ENCODE measurements at places on chromosomes 16 and 17.
A peak's percentile ranks its signal among the peaks of the same experiment; 100 is the strongest.

- DNase-seq, result peak; percentile 5
Measured at GRCh38 chr17:79621151-79621943, 10.5 kb upstream of the RBFOX3 start.

- no peak for DNase-seq
Measured at GRCh38 chr17:5429191-5429887, 9.4 kb downstream of the RPAIN start.

DNA sequence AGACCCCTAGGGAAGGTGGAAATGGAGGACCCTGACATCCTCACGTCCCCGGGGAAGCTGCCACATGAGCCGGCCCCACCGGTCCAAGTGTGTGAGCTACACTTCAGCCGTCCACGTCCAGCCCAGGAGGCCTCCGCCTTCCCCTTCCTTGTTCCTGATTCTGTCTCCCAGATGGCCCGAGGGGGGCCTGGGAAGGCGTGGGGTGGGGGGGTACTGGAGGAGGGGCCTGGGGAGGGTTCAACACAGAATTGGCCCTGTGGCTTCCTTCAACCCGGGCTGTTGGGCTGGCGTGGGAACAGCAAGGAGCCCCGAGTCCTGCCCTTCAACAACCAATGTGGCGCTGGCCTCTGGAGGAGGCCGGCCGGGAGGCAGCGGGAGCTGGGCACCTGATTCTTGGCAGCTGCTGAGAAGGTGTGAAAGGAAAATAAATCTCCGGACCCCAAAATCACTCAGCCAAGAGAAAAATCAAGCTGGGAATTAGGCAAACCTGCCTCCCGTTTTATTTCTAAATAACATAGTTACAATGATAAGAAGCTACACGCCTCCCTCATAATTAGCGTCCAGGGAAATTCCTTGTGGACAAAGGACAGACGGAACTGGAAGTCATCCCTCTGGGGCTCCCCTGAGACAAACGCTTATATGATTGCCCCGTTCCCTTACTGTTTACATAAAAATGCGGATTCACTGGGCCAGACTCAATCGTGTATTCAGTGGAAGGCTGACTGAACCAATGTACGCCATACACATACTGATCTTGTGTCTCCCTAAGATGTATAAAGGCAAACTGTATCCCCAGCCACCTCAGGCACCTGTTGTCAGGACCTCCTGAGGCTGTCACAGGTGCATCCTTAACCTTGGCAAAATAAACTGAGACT, 1.8 kb upstream of the APRT start:
- DNase-seq, result no peak

DNA sequence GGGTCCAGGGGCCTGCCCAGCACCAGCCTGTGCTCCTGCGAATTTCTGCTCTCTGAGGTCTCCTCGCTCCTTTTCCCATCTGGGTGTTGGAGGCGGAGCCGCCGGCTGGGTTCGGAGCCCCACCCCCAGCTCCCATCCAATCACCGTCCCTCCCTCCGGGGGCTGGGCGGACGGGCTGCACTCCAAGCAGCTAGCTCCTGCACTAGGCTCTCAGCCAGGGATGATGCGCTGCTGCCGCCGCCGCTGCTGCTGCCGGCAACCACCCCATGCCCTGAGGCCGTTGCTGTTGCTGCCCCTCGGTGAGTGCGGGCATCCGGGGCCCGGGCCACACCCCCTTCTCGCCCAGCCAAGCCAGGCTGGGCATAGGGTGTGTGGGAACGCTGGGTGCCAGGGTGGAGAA, at the start of gene NRN1L:
Gene NRN1L, plus strand, starts transcription at position 202 of the 400 bp plus-strand sequence. Its CDS starts 19 bp downstream, at position 221.
- DNase-seq, result peak; percentile 93

DNA sequence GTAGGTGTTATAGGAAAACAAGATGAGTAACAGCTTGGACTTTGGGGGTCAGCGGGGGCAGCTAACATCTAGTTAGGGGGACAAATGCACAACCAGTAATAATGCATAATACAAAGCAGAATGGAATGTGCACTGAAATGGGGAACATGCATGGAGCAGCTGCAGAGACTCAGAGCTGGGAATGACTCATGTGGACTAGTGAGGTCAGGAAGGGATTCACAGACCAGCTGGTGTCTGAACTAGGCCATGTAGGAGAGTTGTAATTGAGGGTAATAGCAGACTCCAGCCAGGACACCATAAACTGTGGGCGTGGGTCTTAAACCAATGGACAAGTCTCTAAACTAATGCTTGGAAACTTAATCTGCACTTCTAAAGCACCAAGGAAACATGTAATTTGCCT, 176.8 kb upstream of the ASIC2 start:
- DNase-seq, result peak; percentile 77

DNA sequence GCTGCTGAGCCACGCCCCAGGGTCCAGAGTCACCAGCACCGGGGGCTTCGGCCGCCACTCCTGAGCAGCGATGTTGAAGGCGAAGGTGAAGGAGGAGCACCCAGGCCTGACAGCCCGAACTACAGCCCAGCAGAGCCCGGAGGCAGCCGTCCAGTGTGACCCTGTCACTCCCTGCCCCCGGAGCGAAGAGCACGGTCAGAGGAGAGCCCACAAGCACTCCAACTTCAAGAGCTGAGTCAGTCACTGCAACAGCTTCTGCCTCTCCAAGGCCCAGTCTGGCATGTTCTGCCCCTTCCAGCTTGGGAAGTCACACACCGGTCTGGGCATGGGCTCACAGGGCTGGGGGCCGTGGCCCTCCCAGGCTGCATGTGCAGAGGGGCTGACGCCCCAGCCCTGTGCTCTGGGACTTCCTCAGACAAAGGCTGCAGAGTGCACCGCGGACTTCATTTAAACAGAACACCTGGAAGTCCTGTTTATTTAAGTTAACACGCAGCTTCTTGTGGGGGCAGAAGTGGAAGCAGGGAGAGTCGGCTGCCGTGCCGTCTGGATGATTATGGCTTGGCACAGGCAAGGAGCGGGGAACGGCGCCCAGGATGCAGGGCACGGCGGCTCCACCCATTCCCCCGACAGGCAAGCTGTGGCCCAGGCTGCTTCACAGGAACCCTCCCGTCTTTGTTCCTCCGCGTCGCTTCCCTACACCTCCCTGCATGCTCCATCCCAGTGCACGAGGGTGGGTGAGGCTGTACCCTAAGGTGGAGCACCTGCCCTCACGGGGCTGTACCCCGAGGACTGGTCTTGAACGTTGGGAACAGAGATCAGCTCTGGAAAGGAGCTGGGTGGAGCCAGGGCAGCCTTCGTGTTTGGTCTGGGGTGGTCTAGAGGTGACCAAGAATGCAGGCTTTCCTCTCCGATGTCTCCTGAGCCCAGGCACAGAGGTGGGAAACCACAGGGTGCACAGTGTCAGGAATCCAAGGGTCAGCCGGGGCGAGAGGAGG, 68.9 kb upstream of the METRNL start:
- no peak for DNase-seq

- peak; percentile 91 for DNase-seq
Measured at GRCh38 chr16:72848759-72849664, 198.9 kb downstream of the ZFHX3 start.

GRCh38 chr16:84548508-84548907, 44.0 kb upstream of the MEAK7 start:
- no peak for DNase-seq

DNA sequence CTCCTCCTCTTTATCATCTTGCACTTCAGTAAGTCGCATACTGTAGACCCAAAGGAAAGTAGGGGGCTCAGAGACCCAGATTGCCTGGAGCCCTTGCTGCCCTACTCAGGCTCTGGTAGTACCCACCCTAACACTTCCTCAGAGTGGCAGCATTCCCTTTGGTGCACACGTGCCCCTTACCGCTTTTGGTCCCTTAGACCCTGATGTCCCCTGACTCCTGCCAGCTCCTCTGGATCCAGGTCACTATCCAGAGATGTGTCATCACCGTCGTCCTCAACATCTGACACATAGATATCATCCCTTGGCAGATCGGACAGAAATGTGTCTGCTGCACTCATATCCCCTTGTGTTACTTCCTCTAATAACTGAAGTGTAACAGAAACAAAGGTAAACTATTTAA, 5.4 kb upstream of the PSMC5 start:
- no peak for DNase-seq

GRCh38 chr17:10579270-10579669, 29.8 kb upstream of the MYH2 start:
- no peak for DNase-seq

DNA sequence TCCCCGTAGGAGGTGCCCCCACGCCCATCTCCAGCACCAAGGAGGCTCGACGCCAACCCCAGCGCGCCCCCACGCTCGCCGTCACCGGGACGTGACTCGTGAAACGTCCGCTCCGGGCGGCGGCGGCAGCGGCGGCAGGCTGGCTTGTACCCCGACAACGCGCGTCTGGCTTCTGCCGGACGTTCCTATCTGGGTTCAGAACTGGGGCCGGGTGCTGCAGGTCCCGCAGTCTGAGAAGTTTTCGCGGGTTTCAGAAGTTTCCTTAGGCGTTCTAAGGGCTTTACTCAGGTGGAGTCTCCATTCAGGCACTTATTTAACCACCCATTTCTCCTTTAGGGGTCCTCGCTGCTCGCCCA, 672 bp upstream of the ALKBH5 start:
- DNase-seq, result peak; percentile 93

GRCh38 chr17:9768381-9768934, 22.9 kb downstream of the DHRS7C start:
- no peak for DNase-seq

DNA sequence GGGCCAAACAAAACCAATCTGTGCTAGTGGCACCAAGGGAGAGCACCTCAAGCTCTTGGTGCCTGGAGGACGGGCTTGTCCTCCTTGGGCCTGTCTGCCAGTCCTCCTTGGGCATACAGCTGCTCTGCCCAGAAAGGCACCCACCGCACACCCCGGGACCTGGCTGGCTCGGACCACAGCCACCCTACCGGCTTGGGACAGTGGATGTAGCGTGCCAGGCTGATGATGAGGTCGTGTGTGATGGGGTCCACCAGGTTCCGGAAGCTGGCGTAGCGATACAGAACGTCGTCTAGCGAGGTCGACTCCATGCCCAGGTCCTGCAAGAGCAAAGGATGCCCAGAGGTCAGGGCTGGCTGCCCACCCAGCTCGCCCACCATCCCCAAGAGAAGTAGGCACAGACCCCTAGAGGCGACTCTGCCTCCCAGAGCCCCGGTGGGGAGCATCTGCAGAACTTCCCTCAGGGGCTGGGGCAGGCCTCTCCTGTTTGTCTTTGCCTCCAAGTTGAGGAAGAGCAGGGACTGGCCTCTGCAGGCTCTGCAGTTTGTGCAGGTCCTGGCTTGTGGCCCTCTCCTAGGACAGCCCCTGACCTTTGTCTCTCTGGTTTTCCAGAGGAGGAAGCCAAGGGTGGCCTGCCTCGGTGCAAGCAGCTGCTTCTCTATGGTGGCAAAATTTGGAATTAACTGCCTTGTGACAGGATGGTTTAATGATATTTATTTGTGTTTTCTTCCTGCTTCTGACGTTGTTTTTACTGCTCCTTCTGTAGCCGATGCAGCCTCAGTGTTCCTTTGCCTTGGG, 29.7 kb downstream of the LRRC75A start:
- DNase-seq, result no peak

- no peak for DNase-seq
Measured at GRCh38 chr16:68884401-68884800, 41.1 kb downstream of the TANGO6 start.

GRCh38 chr17:9148905-9149525, 127.7 kb downstream of the NTN1 start:
- no peak for DNase-seq

GRCh38 chr16:25627641-25628040, 64.1 kb upstream of the HS3ST4 start:
- no peak for DNase-seq

DNA sequence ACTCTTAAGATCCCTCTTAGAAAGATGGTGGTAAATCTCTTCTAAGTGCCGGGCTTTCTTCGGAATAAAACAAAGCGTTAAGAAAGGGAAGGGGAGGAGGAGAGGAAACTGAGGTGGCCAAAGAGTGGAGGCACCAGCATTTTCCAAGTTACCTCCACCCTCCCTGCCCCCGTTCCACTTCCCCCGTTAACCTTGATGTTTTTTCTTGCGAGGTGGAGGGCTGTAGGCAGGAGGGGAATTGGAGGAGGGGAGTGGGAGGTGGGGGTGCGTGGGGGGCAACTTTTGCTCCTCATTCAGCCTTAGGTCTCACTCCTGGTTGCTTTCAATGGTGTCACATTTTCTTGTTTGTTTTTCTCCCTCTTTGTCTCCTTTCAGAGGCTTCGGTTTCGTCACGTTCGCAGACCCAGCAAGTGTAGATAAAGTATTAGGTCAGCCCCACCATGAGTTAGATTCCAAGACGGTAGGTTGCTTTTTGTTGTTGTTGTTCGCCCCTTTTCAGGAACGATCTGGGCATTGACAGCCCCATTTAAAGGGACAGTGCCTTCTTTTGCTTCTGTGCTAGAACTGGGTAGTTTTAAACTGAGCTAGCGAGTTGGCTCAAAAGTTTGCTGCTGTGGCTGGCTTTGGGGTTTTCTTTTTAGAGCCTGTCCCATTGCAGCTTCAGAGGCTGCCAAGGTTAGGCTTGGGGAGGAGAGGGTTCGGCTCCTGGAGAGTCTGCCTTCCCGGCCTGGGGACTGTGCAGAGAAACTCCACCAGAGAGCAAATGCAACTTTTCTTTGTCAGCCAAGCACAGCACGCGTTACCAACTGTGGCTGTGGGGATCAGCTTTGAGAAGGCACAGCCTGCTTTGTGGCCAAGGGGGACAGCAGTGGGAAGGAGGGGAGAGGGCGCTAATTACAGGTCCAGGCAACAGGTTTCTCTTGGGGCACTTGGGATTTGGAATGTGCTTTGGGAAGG, 1.9 kb downstream of the MSI2 start:
- DNase-seq, result no peak

- DNase-seq, result peak; percentile 25
Measured at GRCh38 chr17:36938566-36939051, 1.3 kb downstream of the LHX1 start.

DNA sequence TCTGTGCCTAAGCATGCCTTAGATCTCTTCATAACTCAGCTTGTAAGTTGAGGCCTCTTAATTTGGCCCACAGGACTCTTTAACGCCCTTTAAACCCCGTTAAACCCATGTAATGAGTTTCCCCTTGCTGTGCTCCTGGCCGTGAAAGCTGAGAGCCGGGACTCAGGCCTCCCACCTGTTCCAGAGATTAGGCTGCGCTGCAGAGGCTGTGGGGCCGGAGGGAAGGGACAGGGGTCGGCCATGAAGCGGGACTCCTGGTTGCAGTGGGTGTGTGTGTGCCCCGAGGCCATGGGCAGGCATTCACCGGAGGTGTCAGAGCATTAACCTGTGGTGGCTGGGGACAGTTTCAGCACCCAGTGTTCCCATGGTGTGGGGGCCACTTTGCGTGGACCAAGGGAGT, 150.8 kb upstream of the IRX3 start:
- DNase-seq, result no peak

GRCh38 chr16:82071421-82071820, 36.4 kb downstream of the HSD17B2 start:
- DNase-seq, result no peak

GRCh38 chr16:86515413-86515776, 5.1 kb downstream of the FOXF1 start:
- DNase-seq, result no peak

Data from right hindlimb (tissue), 1 donor.